DMS153 (cell line): ENCODE measurements at places on chromosomes 2 and 18.

- no peak for DNase-seq
Observed at GRCh38 chr2:173990970-173991819, 26.0 kb upstream of the SP3 start.

- no peak for DNase-seq
Observed at GRCh38 chr2:83703598-83703997, 755.5 kb downstream of the SUCLG1 start.

DNA sequence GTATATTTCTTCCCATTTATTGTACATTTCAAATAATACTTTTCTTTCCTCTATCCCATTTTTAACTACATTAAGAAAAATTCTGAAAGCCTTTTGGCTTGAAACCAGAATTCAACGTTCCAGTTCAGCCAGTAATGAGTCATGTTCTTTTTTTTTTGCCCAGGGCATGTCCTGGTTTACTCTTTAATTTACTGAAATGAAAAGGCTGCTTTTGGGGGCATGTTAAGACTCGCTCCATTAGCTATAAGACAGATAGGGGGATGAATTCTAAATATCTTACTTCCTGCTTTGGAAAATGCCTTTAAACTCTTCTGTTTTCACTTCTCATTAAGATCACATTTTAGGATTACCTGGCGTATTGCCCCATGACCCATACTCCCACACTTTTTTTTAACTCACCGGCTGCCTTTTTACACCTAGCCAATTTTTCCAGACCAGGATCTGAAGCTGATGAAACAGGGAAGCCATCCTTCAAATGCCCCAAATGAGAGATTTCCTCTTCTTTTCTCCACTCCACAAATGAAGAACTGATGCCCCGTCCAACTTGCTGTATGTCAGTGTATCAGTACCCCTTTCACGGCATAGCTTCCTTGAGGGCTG, 585 bp downstream of the ABCA12 start:
- DNase-seq = peak; percentile 30

GRCh38 chr18:13308369-13308768, 89.8 kb downstream of the LDLRAD4 start:
- DNase-seq = no peak

- peak; percentile 24 for DNase-seq
Observed at GRCh38 chr2:163155279-163155883, 316.8 kb upstream of the KCNH7 start.
